NAMALWA (cell line): ENCODE measurements at places on chromosomes 13 and 19.

DNA sequence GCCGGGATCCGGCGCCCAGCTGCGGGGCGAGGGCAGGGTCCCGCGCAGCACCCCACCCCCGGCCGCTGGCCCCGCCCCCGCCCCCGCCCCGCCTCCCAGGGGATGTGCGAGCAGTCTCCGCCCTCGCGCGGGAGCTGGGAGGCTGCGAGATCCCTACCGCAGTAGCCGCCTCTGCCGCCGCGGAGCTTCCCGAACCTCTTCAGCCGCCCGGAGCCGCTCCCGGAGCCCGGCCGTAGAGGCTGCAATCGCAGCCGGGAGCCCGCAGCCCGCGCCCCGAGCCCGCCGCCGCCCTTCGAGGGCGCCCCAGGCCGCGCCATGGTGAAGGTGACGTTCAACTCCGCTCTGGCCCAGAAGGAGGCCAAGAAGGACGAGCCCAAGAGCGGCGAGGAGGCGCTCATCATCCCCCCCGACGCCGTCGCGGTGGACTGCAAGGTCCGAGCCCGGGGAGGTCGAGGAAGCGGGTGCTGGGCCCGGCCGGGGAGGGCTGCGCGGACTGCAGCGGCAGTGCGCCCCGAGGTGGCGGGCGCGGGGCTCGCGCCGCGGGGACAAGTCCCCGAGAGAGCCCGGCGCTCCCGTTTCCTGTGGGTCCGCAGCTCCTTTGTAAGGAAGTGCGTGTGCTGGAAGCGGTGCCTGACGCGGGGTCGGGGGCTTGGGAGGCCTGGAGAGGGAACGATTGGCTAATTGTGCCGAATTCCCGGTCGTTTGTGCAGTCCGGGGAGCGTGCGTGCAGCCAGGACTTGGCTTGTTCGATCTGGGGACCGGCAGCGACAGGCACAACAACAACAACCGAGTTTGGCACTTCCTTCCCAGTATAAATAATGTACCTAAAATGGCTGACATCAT, at the start of gene ITM2B:
TSS of gene ITM2B (plus strand) at position 161 of the 843 bp plus-strand sequence. CDS start at position 316, 155 bp downstream.
- DNase-seq = peak; percentile 75

DNA sequence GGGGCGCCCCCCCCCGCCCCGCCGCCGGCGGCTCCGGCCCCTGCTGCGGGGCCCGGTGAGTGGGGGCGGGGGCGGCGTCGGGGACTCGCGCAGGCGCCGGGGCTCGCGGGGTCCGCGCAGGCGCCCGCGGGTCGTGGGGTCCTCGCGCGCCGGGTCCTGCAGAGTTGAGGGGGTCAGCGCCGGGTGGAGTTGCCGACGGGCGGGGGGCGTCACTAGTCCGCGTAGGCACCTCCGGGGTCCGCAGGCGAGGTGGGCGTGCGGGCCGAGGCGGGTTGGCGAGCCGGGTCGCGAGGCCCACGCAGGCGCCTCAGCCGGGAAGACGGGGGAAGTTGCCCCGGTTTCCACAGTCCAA, 365 bp downstream of the PPP6R1 start:
- no peak for DNase-seq

DNA sequence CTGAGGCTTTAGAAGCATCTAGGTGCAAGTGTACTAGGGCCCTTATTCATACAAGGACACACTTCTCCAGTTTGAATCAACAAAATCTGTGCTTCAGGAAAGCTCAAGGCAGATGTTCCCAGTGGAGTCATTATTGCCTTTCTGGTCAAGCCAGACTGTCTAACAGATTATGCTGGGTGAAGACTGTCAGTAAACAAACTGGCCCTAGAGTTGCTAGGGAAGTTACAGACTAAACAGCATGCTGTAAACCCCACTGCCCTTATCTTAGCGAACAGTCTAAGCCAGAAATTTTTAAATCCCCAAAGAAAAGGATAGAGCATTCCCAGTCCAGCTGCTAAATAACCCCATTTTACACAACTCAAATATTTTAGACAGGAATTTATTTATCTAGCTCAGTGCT, 1701.3 kb upstream of the PRR20A start:
- no peak for DNase-seq

DNA sequence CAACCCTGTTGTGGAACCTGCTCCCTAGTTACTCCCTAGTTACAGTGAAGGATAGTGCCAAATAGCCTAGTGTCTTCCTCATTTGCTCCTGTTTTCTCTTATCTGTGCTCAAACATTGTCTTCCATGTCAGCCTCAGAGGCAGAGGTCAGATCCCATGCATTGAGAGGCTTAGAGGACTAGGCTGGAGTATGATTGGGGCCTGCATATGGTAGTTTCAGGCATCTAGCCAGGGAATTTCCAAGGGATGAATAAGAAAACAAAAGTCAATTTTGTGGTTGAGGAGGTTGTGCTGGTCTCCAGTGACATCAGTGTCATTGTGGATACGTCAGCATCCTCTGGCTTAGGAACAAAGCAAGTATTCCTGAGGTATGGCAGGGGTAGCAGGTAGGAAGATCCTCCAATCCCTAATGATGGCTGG, 9.4 kb downstream of the ZNF546 start:
- DNase-seq = no peak
